ENCODE measurements at places on chromosomes 12 and 14.
A peak's percentile ranks its signal among the peaks of the same experiment; 100 is the strongest.

DNA sequence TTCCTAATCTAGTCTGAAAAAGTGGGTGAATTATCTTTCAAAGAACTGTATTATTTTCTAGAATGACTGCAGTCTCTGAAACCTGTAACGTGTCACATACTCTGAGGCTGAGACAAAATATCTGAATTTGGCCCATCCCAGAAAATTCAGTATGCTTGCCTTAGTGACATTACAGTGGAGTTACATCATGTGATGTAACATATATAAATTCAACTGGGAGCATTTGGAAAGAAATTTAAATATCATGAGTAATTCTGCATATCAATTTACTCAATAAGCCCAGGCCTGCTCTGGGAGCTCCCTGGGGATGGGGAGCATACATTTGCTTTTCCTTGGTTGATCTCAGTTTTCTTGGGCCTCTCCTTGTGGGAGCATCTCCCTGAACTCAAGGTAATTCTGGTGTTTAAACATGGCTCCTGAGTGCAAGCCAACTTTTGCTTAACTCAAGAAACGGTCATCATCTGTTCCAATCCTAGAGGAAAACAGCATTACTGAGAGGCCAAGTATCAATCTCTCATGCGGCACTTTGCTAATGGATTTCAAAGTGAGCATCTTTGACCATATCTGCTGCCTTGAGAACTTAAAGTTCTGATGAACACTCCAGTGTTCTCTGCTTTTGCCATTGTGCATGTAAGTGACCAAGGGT is 54.4 kb downstream of the AKAP6 start:
- no peak for DNase-seq

- DNase-seq, result no peak
These were observed 9.4 kb downstream of the PLD4 start for GRCh38 chr14:104933746-104934733.

- DNase-seq, result no peak
These were observed 12.8 kb upstream of the RILPL1 start for GRCh38 chr12:123546281-123546680.

DNA sequence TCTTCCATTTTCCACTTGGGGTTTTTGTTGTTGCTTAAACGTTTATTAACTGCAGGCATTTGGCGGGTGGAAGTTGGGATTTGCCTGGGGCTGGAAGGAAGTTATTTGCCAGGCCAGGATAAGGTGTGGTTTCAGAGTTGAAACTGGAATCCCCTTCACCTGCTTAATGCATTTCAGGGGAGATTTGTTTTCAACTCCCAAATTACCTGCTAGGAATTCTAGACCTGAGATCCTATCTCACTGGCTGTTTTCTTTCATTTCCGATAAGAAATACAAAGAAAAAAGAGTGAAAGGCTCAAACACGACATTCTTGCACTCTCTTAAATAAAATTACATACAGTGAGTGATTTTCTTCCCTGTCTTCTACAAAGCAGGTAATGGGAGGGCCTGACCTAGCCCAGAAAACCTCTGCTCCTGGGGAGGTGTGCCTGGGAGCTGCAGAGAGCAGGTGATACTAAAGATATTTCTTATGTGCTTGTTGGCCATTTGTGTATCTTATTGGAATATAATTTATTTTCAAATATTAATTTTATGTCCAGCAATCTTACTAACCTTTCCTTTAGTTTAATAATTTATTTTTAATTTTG is 278.2 kb downstream of the ZFP36L1 start:
- DNase-seq, result no peak

DNA sequence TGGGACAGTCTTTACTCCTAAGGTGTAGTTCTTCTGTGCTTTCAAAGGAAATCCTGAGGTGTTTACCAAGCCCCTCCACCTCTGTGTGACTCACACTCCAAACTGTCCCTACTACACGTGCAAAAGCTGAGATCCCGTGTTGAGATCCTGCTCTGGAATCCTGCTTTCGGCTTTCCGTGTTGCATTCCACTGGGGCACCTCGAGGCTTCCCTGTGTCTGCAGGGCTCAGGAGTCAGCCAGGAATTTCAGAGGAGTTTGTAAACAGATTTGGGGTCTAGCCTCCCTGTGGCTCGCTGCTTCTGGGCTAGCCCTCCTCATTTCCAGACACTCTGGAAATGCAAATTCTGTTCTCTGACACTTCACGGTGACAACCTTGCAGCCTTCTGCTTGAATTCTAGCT is 48.4 kb downstream of the CACNA2D4 start:
- DNase-seq, result no peak

DNA sequence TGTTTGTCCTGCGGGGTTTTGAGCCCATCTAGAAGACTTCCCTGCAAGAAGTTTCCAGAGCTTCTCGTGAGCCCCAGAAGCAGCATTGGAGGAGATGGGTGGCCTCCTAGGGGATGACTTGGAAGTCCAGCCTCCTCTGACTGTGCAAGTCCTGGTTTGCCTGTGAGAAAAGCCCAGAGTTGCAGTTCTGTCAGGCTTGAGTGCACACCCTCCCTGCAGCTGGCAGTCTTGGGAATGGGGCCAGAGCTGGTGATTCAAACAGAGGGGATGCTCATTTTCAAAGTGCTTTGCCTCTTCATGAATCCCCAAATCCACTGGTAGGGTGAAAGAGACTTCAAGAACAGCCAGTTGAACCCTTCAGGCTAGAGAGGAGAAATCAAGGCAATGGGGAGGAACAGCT is 3.9 kb upstream of the PPP1R1A start:
- no peak for DNase-seq

- no peak for DNase-seq
These were observed 181.0 kb downstream of the MON2 start for GRCh38 chr12:62647586-62647985.

DNA sequence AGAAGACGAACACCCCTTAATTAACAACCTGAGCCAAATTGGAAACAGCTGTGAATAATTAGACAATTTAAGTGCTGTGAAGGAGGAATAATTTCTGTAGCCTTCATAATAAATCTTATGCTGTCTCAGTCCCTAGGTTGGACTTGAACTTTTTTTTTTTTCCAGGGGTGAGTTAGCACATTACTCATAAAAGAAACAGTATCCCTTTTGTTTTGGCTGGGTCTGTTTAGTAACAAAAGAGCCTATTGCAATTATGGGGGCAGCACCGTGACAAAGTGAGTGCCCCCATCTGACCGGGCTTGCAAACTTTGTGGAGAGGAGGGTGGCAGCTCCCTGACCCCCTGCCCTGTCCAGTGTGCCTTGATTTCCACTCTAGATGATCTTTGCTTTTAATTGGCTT is 167.4 kb downstream of the DICER1 start:
- no peak for DNase-seq

DNA sequence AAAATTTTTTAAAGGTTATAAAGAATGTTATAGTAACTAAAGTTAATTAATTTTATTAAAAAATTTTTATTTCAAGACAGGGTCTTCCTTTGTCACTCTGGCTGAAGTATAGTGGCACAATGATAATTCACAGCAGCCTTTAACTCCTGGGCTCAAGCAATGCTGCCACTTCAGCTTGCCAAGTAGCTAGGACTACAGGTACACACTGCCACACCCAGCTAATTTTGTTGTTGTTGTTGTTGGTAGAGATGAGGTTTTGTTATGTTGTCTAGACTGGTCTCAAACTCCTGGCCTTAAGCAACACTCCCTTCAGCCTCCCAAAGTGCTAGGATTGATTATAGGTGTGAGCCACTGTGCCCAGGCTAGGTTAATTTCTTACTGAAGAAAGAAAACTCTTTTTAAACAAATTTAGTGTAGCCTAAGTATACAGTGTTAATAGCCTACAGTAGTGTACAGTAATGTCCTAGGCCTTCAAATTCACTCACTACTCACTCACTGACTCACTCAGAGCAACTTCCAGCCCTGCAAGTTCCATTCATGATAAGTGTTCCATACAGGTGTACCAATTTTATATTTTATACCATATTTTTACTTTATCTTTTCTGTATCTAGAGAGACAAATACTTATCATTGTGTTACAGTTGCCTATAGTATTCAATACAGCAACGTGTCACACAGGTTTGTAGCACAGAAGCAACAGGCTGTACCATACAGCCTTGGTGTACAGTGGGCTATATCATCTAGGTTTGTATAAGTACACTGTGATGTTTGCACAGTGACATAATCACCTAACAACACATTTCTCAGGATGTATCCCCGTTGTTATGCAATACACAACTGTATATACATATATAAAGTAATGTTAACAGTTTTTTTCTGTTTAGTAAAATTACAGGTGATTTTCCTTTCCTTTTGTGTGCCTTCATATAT is 24.7 kb upstream of the DNAAF2 start:
- no peak for DNase-seq

- DNase-seq, result no peak
These were observed 107.0 kb downstream of the PAPLN start for GRCh38 chr14:73344319-73344718.

GRCh38 chr12:10098791-10099190 is at the start of gene CLEC1A:
CLEC1A (minus strand) TSS chr12:10098985; CDS start chr12:10098922, 63 bp downstream.
- no peak for DNase-seq

DNA sequence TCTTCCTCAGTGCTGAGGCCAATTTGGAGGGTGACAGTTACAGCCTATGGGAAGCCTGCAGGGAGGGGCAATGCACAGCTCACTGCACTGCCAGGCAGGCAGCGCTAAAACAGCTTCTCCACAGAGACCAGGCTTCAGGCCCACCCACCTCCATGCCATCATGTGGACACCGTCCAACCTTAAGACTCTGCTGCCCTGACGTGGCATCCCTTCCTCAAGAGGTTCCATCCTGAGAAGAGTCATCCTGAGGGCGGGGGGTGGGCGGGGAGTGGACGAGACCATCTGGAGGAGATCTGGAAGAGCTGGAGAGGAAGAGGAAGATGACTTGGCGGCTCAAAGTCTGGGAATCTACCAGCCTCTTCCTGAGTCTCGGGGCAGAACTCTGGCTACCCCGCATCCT is 8.4 kb upstream of the ACVRL1 start:
- no peak for DNase-seq

DNA sequence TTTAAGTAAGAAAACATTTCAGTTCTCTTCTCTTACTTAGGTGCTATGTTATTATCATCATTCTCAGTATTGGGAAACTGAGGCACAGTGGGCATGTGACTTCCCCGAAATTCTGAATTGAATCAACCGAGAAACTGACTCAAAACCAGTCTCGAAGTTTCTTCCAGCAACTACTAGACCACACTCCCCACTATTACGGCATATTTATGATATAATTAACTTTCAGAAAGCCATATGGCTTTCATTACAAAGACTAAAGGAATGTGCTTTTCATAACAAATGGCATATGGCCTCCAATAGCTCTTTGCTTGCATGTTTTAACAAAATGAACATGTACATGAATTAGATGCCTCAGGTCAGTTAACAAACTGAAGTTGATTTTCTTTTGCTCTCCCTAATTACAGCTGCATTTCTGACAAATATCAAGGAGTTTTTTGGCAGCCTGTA is 182.9 kb upstream of the SLC38A2 start:
- no peak for DNase-seq

DNA sequence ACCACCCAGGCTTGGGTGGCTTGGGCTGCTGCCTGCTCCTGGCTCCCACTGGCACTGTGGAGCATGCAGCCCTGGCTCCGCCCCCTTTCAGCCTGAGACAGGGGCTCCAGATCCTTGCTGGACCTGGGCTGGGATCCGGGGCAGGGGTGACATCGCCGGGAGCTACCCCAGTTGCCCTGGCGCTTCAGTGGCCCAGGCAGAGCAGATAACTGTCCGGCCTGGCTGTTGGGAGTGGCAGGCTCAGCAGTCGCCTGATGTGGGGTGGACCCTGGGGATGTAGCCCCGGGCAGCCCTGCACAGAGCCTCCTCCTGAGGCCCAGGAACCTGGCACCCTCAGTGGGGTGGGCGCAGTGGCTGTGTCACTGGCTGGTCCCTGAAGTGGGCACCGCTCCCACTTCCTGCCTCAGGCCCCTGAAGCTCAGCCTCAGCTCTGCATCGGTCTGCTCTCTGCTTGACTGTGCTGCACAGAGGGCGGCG is 57.9 kb downstream of the FUT8 start:
- DNase-seq, result no peak

DNA sequence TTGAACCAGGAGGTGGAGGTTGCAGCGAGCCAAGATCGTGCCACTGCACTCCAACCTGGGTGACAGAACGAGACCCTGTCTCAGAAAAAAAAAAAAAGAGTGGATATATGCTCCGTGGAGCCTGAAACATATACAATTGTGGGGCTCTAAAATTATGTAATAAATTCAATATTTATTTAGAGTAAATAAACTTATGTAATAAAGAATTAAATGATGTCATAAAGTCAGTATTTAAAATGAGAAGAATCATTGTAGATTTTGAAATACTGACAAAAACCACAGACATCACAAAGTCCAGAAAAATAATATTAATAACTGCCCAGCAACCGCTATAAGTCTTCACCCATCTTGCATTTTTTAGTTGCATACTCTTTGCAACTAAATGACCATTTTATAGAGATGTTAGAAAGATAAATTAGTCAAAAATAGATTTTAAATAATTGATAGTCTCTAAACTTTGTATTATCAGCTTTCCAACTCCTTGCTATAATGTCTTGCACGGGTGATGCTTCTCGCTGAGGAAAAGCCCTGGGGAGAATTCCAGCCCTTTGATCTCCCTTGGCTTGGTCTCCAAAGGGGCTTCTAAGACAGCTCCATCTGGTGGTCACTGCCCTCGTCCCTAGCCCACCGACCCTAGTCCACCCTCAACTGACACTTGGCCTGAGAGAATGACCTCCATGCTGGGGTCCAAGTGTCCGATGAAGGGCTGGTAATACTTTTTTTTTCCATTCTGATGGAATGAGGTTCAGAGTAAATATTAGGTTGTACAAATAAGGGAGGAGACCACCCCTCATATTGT is 7.9 kb upstream of the TMBIM6 start:
- no peak for DNase-seq

GRCh38 chr12:98744680-98745079 is 99.6 kb downstream of the APAF1 start:
- DNase-seq, result peak; percentile 43

- DNase-seq, result no peak
These were observed 12.4 kb downstream of the ERG28 start for GRCh38 chr14:75648066-75648838.

GRCh38 chr12:112115259-112116045 is 6.9 kb upstream of the NAA25 start:
- DNase-seq, result no peak

- DNase-seq, result no peak
These were observed 329.7 kb downstream of the TMEM121 start for GRCh38 chr14:105855893-105856675.

- no peak for DNase-seq
These were observed 39.1 kb downstream of the SPPL3 start for GRCh38 chr12:120865098-120865497.

GRCh38 chr12:127363392-127363791 is 903.6 kb upstream of the TMEM132C start:
- DNase-seq, result no peak

GRCh38 chr12:100733817-100734593 is 60.6 kb upstream of the ANO4 start:
- no peak for DNase-seq

DNA sequence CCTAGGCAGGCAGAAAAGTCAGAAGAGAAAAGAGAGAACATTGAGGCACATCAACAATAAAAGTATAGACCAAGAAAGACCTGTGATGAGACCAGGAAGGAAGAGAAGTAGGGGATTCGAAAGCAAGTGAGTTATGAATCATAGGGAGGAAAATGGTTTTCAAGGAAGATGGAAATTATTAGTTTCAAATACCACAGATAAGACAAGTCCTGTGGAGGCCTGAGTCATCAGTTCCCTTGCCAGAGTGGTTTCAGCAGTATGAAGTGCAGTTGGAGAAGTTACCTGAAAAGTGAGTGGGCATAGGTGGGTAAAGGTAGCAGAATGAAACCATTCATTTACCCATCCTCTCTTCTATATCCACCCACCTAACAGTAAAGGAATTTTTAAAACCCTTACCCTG is 25.2 kb upstream of the TSPAN8 start:
- DNase-seq, result no peak

GRCh38 chr12:47397664-47398281 is 308.1 kb downstream of the RPAP3 start:
- DNase-seq, result peak; percentile 77

Measured in CD4-positive, alpha-beta T cell treated with Interleukin-10 for 1 hour (primary cell).